ENCODE measurements at places on chromosomes 12 and 14.

GRCh38 chr12:7797698-7798398, 8.6 kb downstream of the NANOG start:
- no peak for DNase-seq

DNA sequence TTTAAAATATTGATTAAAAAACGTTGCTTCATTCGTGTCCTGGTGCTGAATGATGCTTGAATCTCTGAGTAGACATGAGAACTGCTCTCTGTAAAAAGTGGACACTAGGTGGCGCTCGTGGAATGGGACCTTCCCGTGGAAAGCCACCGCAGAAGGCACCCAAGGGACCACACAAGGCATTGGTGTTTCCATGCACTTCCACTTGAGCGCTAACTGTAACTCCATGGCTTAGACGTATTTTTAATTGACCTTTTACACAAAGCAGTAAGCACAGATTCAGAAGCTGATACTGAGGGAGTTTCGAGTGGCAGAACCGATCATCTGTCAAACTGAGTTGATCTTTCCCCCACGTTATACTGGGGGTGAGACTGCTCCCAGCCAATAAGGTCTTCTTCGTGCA, 135.3 kb downstream of the PRKCH start:
- peak; percentile 76 for DNase-seq

DNA sequence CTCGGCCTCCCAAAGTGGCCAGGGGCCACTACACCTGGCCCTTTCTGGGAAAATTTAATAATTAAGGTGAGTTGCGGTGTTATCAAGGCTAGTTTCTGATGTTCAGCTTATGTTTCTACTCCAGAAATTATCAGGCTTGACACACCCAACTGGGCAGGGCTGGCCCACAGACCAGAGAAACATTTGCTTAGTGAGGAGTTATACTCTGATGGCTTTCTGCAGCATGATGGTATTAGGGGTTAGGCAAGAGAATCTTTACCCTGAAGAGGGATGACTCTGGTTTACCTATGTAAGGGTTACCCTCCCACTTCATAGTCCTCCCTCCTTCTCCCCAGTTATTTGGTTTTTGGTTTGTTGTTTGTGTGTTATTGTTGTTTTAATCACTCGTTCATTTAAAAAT, 24.5 kb upstream of the HECTD1 start:
- DNase-seq = no peak

- peak; percentile 29 for DNase-seq
Observed at GRCh38 chr14:90645842-90646443, 170.3 kb downstream of the TTC7B start.

DNA sequence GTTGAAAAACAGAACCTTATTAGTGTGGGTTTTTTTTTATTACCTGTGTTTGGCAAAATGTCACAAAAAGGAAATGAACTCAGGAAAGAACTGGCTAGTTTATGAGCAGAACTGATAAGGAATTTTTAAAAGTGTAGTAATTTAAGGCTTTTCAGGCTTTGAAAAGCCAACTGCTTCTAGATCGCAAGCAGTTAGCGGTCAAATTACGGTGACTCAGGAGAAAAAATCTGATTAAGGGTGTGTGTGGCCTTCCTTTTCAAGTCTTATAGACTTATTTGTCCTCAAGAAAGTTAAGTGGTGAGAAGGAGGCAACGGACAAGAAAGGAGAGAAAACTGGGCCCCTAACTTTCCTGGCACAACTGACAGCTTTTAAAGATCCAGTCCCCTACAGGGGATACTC, 33.4 kb downstream of the PDZRN4 start:
- no peak for DNase-seq

DNA sequence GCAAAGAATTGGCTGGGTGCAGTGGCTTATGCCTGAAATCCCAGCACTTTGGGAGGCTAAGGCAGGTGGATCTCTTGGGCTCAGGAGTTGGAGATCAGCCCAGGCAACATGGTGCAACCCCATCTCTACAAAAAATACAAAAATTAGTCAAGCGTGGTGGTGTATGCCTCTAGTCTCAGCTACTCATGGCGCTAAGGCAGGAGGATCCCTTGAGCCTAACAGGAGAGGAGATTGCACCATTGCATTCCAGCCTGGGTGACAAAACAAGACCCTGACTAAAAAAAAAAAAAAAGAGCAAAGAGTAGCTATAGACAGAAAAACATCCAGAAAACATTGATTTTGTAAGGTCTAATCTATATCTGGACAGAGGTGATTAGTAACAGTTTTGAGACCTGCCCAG, 25.0 kb downstream of the KIF21A start:
- no peak for DNase-seq

- DNase-seq = no peak
Observed at GRCh38 chr14:92677087-92677668, 71.2 kb downstream of the LGMN start.

GRCh38 chr12:128098730-128099129, 168.2 kb upstream of the TMEM132C start:
- DNase-seq = no peak

DNA sequence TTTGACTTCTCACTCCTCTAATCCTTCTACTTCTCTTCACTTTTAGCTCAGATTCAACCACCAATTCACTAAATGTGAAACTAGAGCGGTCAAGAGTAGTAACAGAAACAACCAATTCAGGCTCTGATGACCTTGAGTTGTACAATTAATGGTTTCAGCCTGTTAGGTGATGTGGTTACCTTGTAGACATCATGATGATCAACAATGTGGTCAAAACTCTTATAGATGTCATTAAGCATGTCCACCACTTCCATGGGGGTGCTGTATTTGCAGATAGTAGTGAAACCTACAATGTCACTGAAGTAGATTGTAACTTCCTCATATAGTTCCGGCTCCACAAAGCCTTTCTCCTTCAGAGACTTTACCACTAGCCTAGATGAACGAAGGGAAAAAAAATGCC, 54.1 kb upstream of the PLBD1 start:
- no peak for DNase-seq

- DNase-seq = no peak
Observed at GRCh38 chr12:31318657-31319269, 7.2 kb downstream of the SINHCAF start.

DNA sequence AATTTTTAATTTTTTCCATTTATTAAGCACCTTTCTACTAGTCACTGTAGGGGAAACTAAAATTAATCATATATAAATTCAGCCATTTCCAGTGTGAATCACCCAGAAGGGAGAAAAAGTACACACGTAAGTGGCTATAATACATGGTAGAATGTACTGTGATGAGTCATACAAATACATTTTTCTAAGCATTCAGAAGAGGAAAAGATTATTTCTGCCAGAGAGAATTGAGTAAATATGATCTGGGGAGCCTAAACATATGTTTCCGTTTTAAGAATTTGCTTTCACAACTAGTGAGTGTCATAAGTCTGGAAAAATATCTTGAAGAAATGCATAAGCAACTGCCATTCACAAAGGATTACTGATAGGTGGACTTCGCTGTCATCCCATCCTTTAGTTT, 102.8 kb downstream of the TGFB3 start:
- peak; percentile 85 for DNase-seq

- DNase-seq = no peak
Observed at GRCh38 chr12:76503957-76504356, 55.6 kb downstream of the OSBPL8 start.

GRCh38 chr12:11724888-11725311, 75.4 kb downstream of the ETV6 start:
- DNase-seq = peak; percentile 61

- DNase-seq = no peak
Observed at GRCh38 chr14:95906591-95906990, 30.0 kb downstream of the TUNAR start.

GRCh38 chr14:97266653-97267052, 469.5 kb downstream of the VRK1 start:
- DNase-seq = peak; percentile 59

- DNase-seq = peak; percentile 7
Observed at GRCh38 chr14:28652782-28653181, 113.8 kb upstream of the FOXG1 start.

- peak; percentile 69 for DNase-seq
Observed at GRCh38 chr12:53696285-53696654, 20.4 kb upstream of the ATP5MC2 start.

DNA sequence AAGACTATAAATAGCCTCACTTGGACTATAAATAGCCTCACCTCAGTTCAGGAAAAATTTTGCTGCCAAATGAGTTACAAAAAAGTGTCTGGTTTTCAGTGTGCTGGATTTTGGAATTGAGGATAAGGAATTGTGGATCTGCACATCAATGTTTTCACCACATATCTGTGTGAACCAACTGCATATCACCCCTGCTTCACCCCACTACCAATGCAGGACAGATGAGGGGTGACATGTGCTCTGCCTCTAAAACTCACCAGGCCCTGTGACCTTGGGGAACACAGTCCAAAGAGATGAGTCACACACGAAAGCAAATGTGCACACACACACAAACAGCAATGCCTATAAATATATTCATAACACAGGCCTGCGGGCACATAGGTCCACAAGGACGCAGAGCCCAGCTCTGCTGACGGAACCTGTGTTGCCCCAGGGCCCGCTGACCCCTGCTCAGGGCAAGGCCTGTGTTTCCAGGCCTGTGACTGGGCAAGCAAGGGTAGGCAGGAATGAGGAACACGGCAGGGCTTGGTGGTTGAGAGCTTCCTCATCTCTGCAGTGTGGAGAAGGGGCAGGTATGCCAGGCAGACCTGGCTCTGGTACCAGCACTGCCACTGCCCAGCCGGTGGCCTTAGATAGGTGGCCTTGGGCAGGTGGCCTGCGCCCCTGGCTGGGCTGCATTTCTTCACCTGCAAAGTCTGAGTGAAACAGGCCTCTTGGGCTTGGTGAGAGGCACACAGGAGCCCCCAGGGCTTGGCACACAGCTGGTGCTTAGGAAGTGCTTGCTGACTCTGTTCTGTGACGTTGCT, 82.4 kb downstream of the ARL6IP4 start:
- peak; percentile 77 for DNase-seq

- DNase-seq = no peak
Observed at GRCh38 chr12:41941079-41941478, 203.6 kb downstream of the GXYLT1 start.

GRCh38 chr12:62785941-62786559, 148.9 kb downstream of the PPM1H start:
- DNase-seq = peak; percentile 93

DNA sequence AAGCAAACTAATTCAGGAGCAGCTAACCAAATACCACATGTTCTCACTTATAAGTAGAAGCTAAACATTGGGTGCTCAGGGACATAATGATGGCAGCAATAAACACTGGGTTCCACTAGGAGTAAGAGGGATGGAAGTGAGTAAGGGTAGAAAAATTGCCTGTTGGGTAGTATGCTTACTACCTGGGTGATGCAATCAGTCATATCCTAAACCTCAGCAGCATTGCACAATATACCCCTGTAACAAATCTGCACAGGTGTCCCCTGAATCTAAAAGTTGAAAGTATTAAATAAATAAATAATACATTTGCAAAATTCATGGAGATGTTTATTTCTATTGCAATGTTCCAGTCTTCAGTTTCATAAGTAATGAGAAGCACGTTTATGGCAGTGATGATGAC, 409.8 kb upstream of the FOXG1 start:
- no peak for DNase-seq

GRCh38 chr12:107906707-107907106, 132.2 kb downstream of the ASCL4 start:
- DNase-seq = no peak

- DNase-seq = no peak
Observed at GRCh38 chr12:45986641-45987339, 3.6 kb downstream of the SCAF11 start.

DNA sequence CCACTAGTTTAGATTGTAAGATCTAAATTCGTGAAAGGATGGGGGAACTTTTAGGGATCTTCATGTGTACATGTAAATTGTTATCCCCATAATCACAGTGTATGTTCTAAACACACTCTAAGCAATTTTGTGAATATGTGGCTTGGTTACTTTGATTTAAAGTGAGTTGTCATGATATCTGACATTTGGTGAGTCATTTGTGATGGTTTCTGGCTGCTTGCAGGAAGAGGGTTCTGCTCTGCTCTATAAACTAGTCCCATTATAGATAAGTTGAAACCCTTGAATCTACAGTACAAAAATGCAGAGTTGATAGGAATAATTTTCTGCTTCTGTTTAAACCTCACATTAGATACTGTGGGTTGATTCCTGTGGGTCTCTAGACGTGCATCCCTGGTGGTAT, 14.8 kb downstream of the GUCY2C start:
- DNase-seq = no peak

GRCh38 chr14:76292561-76292960, 83.4 kb upstream of the ESRRB start:
- no peak for DNase-seq

DNA sequence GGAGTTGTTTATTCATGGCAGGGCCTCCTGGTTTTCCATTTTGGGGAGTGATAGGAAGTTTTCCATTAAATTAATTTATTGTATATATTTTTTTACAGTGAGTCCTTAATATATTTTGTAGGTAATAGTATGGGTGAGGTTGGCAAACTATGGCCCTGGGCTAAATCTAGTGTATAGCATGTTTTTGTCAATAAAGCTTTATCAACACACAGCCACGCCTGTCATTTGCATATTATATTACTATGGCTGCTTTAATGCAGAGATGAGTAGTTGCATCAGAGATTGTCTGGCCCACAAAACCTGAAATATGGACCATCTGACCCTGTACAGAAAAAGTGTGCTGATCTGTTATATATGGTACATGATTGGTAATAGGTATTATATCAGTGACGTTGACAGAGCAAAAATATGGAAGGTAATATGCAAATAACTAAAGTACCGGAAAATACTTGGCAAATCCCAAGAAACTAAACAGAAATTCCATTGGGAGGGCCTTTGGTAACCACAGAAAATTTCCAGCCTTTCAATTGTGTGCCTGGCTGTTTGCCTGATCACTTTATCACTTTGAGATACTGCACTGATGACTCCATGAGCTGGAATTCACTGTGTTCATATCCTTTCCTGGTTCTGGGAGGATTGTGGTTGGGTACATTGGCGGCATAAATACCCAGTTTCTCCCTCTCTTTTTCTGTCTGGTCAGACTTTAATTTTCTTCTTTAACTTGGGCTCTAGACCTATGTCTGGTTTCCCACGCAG, 61.7 kb upstream of the RFLNA start:
- peak; percentile 91 for DNase-seq

DNA sequence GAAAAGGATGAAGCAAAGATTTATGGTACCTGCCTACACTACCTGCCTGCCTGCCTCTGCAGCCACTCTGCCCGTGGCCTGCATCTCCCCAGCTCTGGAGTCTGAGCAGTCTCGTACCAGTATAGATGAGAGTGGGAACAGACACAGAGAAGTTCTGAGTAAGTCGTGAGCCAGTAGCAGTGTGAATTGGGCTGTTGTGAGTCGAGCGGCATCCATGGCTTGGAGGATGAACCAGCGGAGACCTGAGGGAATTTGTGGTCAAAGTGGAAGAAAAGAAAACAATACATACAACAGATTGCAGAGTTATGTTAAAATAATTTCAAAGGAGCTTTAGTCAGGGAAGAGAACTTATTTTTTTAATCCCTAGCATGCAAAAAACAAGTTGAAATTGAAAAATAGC, 25.3 kb downstream of the C2CD5 start:
- DNase-seq = no peak

DNA sequence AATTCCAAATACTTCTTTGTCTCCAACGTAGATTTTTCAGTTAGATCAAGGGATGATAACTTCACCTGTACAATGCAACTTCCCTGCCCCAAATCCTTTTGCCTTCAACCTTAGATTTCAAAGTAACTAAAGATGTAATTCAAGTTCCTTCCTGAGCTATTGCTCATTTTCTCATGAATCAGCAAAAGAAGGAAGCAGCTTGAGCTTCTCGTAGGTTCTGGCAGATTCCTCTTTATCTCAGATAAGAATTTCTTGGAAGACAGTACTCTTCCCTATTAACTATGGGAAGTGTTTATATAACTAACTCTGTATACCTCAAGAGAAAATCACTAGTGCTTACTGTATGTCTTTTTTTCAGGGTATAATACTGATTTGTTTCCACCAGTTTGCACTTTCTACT, 203.8 kb downstream of the RASSF9 start:
- peak; percentile 6 for DNase-seq

GRCh38 chr14:37318938-37319337, 121.2 kb downstream of the MIPOL1 start:
- no peak for DNase-seq

Data from AG10803 (cell line).